Activated naive CD4-positive, alpha-beta T cell treated with Interleukin-2 at 50 U/mL for 16 hours (primary cell): ENCODE measurements at places on chromosomes 12 and 14.

DNA sequence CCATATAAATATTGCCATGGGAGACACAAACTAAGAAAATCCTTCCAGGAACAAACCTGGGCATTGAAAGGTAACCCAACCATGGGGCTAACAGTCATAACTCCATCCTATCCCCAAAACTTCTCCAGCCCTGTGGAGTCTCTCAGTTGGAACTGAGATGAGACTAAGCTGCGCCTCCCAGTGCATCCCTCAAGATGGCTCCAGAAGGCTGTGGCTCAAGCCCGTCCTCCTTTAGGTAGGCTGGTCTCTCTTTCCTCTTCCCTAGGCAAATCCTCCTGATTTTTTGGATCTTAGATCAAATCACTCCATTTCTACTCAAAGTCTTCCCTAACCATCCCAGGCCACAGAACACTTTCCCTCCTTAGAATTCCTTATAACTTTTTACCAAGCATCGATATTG is 364.3 kb upstream of the CCDC196 start:
- no peak for DNase-seq

DNA sequence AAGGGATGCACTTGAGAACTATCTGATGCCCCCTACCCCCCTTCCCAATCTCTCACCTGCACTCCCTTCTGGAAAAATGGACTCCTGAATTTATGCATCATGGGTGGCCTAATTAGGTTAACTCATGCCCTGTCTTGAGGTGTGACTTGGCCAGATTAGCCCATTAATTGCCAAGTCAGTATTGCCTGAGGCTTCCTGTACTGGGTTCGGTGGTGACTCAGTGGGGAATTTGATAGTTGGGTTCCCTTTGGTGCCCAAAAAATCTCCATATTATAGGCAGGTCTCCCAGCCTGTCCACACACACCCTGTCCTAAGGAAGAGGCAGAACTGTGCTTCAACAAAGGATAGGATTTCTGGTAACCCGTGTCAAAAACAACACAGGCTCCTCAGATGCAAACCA is 146.1 kb downstream of the CHST11 start:
- DNase-seq, result no peak

- DNase-seq, result no peak
These were observed 176.3 kb downstream of the ESR2 start for GRCh38 chr14:64117671-64118402.

GRCh38 chr14:76194327-76194726 is 42.6 kb downstream of the GPATCH2L start:
- no peak for DNase-seq

DNA sequence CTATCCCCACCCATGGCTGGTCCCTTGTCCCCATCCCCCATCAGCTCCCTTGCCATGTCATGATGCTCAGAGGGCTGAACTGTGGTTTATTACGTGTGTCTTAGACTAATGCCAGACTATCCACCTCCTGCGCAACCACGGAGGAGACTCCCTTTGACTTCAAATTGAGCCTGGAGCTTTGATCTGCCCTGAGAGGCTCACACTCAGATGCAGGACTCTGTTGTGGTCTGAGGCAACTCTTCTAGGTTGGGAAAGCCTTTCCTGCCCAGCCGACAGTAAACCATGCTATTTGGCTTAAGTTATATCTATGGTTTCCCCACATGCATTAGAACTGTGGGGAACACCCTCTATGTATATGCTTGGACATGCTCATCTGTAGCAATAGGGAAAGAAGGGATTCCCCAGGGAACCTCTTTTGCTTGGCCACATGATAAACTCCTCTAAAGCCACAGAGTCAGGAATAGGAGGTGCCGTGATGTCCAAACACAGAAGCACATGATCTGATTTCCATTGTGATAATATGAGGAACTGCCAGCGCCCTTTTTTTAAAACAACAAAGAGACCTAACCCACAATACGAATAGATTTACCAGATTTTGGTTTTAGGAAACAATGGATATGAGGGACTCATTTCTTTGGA is 11.1 kb upstream of the LGALS3 start:
- DNase-seq, result no peak

DNA sequence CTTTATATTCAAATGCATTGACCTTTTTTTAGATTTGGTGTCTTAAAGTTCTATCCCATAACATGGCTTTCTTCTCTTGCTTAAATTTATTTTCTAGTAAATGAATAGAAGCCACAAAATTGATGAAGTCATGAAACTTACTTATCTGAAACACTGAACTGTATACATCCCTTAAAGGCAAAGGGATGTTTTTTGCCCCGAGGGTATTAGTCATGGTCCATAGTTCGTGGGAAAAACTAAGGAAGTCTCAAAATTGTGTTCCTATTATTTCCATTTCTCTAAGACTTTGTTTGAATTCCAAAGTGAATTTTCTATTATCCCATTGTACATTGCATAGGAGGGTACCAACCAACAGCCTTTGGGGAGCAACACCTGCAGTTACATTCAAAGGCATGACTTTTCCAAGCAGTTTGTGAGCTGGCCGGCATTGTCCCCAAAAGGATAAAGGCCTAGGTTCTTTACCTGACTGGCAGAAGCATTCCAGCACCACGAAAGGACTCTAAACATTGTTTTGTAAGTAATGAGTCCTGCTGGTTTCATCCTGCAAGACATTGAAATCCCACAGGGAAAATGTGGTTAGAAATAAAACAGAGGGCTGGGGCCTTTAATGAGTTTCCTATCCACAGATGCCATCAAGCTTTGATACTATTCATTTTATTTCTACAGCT is 473.5 kb downstream of the PRKD1 start:
- no peak for DNase-seq

DNA sequence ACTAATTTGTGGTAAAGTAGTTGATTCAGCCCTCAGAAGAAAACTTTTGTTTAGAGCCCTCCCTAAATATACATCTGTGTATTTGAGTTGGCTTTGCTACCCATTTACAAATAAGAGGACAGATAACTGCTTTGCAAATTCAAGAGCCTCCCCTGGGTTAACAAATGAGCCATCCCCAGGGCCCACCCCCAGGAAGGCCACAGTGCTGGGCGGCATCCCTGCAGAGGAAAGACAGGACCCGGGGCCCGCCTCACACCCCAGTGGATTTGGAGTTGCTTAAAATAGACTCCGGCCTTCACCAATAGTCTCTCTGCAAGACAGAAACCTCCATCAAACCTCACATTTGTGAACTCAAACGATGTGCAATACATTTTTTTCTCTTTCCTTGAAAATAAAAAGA is 2.7 kb downstream of the FZD10 start:
- DNase-seq, result no peak
